SW480 (cell line): ENCODE measurements at places on chromosomes 3 and 15.

- no peak for DNase-seq
These were observed 90.9 kb upstream of the CGNL1 start for GRCh38 chr15:57285386-57285785.

GRCh38 chr15:82003916-82004315 is 41.9 kb downstream of the MEX3B start:
- no peak for DNase-seq

DNA sequence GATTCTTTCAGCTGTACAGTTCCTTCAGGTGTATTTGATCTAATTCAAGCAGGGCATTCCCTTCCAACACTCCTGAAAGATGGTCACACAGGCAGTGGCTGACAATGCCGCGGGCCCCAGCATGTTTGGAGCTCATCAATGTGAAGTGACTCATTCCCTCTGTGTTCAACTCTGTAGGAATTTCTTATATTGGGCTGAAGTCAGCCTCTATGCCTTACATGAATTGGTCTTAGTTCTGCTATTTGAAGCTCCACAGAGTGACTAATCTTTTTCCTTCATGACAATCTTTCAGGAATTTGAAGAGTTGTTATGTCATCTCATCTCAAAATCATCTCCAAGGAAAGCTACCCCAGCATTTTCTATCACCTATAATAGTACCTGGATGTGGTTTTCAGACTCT is 142.5 kb upstream of the C2CD4B start:
- DNase-seq: no peak

DNA sequence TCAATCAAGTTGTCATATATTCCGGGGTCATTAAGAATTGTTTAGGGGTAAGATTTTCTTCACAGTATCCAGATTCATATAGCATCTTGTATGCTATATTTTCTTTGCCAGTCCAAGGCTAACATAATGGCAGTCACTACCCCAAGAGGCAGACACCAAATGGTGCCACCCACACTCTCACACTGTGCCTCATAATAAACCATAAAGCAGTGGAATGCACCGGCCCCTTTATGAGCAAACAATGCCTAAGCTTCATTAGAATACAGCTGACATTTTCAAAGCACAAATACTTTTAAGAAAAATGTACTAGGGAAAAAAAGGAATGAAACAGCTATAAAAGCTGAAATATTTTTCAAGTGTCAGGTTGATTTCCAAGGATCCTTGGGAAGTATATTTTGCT is 121.6 kb downstream of the TFDP2 start:
- DNase-seq: peak; percentile 80

DNA sequence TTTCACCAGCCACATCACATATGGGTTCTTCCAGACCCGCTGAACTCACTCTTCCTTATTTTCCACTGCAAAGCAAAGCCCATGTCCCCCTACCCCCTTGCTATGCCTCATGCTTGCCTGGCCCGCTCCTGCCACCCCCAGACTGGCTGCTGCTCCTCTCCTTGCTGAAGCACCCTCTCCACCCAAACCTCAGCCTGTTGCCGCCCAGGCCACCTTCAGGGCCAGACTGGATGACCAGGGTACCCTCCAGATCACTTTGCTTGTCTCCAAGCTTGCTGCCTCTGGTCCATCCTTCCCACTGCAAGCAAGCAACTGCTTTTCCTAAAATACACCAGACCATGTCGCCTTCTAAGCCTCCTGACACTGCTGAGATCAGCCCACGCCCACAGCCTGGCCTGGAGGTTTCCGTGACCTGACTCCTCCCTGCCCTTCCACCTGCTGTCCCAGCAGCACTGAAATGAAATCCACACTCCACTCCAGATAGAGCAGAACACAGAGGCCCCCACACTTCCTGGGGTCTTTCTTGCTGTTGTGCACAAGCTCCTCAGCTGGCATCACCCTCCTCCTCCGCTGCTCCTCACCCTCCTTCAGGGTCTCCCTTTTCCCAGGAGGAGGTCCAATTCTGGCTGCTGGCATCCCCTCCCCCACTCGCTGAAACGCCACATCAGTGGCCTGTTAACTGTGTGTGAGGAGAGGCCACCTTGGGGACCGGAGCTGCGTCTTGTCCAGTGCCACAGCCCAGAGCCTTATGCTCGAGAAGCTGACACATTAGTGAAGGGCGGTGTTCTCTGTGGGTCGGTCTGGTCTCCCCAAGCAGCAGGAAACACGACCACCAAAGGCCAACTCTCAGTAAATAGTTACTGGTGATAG is 99.1 kb downstream of the ADCY5 start:
- DNase-seq: no peak

- no peak for DNase-seq
These were observed 28.8 kb upstream of the SYNM start for GRCh38 chr15:99076109-99076508.

DNA sequence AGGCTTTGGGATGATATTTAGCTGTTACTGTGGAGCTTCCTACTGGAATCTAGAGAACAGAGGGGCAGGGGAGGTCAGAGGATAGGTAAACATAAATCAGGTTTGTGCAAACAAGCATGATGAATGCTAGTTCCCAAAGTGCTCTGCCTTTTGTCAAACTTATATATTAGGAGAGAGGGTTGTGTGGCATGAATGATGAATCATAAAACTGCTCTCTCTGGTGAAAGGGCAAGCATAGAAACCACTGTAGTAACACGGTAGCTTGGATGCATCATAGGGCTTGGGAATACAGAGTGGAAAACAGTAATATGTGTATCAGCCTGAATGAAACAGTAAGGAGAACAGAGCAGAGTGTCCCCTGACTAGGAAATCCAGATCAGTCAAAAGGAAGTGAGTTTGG is 486.7 kb downstream of the IL5RA start:
- DNase-seq: no peak

DNA sequence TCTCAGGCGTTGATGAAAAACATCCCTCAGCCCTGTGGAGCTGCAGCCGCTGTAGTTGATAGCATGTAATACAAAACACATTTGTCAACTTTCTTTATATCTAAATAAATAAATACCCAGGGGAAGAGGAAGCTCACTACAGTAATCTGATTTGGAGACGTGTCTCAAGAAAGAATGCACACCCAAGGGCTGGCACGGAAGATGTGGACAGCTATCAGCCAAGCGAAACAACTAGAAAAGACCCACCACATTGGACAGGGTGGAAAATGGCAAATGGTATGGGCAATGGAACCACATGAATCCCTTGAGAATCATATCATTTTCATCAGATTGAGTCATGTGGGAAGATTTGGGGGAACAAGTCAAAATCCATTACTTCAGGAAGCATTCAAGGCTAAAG is 43.1 kb upstream of the ALDH1A3 start:
- DNase-seq: no peak

DNA sequence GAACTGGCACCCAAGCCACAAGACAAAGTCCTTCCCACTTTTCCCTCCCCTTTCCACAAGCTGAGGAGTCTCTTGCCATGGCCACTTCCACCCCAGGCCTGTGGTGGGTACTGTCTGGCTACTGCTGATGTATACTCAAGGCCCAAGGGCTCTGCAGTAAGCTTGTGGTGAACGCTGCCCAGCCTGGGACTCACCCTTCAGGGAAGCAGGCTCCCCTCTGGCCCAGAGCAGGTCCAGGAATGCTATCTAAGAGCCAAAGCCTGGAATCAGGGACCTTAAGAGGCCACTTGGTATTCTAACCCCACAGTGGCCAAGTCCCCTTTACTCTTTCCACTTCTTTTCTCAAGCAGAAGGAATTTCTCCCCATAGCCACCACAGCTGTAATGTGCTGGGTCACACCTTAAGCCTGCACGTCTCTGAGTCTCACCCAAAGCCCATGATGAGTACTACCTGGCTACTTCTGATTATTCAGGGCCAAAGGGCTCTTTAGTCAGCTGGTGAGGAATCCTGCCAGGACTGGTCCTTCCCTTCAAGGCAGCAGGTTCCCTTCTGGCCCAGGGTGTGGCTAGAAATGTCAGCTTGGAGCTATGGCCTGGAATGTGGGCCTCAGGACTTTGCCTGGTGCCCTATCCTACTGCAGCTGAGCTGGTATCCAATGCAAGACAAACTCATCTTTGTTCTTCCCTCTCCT is 4.0 kb downstream of the PATL2 start:
- no peak for DNase-seq

DNA sequence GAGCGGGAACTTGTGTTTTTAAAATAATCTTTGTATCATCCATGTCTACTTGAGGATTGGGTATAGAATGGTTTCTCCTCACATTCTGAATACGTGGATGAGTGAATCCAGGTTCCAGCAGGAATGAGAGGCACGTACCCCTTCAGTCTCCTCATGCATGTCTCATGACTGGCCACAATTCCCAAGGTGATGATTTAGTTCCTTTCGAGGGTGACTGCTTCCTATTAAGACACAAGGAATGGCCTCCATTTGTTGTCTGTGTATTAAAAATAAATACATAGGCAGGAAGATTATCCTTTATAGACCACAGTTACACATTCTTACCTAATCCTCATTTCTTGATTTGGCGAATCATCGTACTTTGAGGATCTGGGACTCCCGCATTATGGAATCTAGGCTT is 217.0 kb upstream of the LRIG1 start:
- DNase-seq: no peak

DNA sequence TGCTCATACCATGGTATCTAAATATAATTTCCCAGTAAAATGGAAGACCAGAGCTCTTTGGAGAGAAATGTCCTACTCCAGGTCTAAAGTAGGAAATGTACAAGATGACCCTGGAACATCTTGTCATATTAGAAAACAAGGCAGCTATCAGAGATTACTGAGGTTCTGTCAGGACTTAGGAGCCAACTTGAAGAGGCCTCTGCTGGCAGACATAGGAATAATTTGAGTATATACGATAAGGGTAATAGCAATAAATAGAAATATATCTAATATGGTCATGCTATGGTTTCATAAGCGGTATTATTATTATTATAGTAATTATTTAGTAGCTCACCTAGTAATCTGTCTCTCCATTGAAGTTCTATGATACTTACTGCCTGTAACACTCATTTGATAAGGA is 224.2 kb downstream of the SOX2 start:
- DNase-seq: no peak

DNA sequence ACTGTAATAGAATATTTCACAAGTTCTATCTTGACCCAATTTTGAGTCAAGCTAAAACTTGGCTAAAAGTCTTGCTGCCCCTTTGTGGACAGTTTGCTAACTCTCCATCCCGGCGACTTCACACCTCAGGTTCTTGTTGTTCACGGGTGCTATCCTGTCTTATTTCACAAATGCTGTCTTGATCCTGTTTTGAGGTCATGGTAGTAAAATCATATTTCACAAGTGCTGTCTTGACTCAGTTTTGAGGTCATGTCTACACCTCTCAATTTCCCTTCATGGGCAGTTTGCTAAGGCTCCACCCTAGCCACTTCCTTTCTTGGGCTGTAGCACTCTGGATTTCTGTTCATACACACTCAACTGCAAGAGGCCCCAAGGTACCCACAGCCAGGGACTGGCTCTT is 45.0 kb upstream of the GK5 start:
- DNase-seq: no peak
